ENCODE measurements at places on chromosomes 4 and X.

DNA sequence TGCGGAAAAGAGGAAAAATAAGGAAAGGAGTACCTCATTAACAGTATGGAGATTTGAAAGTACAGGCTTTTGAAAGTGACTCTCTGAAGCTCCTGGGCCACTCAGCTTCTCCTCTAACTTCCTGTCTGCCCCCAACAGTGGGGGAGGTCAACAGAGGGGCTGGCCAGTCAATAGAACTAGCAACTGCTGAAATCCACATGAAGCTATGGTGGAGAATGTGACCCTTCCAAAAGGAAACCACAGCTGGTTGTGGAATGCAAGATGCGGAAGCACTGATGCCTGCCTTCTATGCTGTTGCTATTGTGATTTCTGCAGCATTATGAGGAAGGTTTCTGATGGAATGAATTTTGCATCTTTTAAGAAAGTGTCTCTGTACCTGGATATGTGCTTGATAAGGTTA lies 2.4 kb downstream of the CORIN start:
- DNase-seq = no peak

DNA sequence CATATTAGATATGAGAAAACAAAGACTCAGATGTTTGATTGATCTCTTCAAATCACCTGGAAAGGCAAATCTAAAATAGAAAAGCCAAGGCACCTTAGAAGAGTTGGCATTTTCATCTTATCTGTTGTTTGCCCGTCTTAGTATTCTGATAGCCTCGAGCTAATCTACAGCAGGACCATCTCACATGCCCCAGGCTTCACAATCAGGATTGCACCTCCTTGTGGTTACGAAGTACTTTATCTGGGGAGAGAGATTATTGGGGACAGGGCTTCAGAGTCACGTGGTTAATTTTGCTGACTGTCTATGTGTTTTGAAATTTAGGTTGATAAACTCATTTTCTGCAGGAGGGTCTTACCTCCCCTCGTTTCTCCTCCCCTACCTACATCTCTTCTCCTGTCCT lies 313.1 kb upstream of the ANXA10 start:
- peak; percentile 67 for DNase-seq

- DNase-seq = no peak
These were observed 4.6 kb upstream of the HSPA4L start for GRCh38 chr4:127777487-127777886.

DNA sequence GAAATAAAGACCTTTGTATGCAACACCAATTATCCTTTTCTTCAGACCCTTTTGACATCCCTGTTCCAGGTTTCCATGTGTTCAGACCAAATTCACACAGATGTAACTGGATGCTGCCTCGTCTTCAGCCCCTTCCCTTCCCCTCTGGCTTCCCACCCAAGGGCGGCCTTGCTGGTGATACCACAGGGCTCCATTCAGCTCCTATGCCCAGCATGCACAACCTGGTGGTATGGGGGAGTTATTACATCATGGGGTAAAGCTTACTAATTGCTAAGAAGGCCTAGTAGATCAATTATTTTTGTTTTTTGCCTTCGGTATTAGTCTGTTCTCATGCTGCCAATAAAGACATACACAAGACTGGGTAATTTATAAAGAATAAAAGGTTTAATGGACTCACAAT lies 317.0 kb upstream of the CXXC4 start:
- DNase-seq = no peak

GRCh38 chr4:138671606-138672084 lies 343.9 kb upstream of the NOCT start:
- peak; percentile 97 for DNase-seq

- DNase-seq = peak; percentile 69
These were observed 557 bp upstream of the ARHGEF6 start for GRCh38 chrX:136781180-136781797.

DNA sequence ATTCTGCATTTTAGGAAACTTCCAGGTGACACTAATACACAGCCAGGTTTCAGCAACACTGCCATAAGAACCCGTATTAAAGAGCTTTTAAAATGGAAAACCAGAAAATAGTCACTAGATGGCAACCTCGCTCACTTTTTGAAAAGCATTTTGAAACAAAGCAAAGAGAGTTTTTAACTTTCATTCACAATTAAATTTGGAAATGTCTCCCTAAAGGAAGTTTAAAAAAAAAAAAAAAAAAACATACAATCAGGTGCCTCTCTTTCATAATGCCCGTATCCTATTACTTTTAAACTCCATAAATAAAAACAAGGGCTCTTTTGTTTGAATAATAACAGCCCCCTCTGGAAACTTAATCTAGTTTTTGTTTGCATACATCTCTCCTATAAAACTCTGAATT lies 20.3 kb downstream of the MEPE start:
- peak; percentile 78 for DNase-seq

- peak; percentile 33 for DNase-seq
These were observed 587 bp downstream of the TIMM8A start for GRCh38 chrX:101347859-101348451.

DNA sequence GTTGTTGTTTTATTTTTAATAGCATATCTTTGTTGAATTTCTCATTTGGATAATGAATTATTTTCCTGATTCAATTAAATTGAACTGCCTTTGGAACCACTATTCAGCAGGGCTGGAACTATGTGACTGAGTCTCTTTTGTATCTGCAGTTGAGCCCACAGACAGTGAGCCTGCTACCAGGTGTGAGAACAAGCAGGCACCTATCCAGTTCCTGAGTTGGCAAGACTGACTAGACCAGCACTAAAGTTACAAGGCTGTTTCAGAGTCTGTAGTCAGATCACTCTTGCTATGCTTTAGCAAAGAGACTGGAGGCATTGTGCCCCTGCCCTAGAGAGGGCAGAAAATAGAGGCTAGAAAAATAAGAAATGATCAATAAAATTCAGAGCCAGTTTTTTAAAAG lies 237.3 kb upstream of the GRID2 start:
- DNase-seq = no peak

GRCh38 chr4:165343353-165344191 lies 16.1 kb downstream of the MSMO1 start:
- peak; percentile 55 for DNase-seq

- DNase-seq = no peak
These were observed 173.8 kb downstream of the CAMK2D start for GRCh38 chr4:113587640-113588275.

- DNase-seq = no peak
These were observed 3.6 kb downstream of the DCAF4L1 start for GRCh38 chr4:41985151-41985550.

- no peak for DNase-seq
These were observed 79.9 kb downstream of the ZFX start for GRCh38 chrX:24229400-24229879.

- no peak for DNase-seq
These were observed 36.7 kb downstream of the SLC9A6 start for GRCh38 chrX:136021903-136022302.

GRCh38 chrX:152847281-152847680 lies 16.4 kb downstream of the NSDHL start:
- peak; percentile 64 for DNase-seq

DNA sequence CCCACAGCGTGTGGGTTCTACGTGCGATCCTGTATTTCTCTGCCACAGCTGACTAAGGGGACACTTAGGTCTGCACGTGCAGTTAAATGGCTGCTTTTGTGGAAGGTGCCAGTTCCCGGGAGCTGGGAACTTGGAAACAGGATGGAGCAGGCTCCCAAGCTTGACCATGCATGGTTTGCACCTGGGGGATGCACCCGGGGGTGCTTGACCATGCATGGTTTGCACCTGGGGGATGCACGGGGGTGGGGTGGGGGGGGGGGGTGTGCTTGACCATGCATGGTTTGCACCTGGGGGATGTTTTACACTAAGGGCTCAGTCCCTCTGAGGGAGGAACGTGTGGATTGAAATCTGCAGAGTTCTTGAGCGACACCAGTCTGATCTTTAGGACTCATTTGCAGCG lies 5.7 kb downstream of the WFS1 start:
- no peak for DNase-seq

DNA sequence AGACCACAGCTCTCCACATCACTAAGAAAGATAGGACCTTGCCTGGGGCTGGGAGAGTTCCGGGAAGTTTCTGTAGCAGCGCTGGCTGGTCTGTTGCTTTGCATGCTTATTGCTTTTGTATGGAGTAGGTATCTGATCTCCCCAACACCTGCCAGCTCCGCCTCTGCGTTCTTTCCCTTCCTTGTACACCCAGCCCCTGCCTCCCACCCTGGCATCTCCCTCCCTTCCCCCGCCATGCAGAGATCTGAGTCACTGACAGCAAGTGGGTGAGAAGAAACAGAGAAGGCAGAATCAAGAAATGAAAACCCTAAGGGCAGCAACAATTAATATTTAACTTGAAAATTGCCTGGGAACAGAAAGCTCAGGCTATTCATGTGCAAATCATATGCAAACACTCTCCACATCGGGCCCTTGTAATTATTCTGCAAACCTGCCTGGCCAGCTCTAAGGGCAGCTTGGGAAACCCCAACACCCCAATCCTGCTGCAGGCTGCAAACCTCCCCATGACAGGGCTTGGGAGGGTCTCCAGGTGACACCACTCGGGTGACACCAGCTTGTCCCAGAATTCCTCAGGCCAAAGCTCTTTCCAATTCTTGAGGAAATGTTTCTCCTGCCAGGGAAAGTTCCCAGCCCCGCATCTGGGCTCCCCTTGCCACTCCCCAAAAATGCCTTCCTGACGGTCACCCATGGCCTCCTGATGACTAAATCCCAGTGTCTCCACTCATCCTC lies 257.2 kb downstream of the FBXW7 start:
- DNase-seq = no peak

GRCh38 chr4:6177587-6178197 lies 22.7 kb downstream of the JAKMIP1 start:
- DNase-seq = no peak

- DNase-seq = peak; percentile 63
These were observed 673.6 kb upstream of the TENM3 start for GRCh38 chr4:181569553-181569952.

- DNase-seq = no peak
These were observed 290.2 kb downstream of the USP46 start for GRCh38 chr4:52368895-52369294.

DNA sequence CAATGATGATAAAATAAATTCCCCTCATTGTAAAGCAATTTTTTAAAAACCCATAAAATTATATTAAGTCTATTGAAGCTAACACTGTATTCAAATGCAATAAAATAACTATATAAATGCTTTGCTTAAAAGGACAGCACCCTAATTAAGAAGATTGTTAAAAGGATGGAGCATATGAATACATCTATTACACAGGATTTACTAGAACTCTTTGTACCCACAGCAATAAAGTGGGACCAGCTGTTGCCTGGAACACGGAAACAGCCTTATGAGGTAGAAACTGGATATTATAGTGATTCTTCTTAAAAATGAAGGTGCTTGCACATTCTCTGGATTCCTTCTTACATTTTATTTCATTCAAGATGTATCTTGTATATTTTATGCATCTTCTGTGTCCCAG lies 298.7 kb upstream of the KLF3 start:
- DNase-seq = no peak

DNA sequence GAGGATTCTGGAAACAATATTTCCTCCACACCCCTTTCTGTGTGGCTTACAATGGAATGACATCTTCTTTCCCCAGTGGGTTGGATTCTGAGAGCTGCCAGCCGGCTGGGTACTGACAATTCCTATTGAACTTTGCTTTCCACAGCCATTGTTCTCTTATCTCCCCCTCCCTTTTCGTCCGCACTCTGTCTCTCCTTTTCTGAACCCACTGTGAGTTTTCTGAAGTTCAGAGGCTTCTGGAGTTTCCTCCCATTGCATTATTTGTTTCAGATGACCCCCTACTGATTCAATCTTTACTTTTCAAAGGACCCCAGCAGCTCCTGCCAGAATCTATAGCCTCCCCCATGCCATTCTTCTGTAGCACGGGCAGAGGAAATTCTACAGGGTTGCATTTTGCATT lies 10.4 kb downstream of the SMPX start:
- DNase-seq = no peak

GRCh38 chr4:85777908-85778631 lies 303.1 kb downstream of the ARHGAP24 start:
- DNase-seq = peak; percentile 10

DNA sequence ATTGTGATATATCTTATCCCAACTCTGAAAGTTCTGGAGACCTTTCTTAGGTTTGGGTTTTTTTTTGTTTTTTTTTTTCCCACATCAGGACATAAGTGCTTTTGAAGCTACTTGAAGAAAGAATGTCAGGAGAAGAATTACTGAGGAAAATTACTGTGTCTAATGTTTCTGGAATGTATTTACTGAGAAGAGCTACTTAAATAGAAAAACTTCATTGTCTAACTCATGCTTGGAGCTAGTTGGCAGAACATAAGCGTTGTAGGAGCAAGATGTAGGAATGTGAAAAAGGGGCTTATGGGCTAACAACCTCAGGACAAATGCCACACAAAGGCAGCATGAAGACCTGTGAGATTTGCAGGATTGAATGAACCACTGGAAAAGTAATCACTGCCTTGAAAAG lies 166.6 kb upstream of the GLRA2 start:
- DNase-seq = no peak

DNA sequence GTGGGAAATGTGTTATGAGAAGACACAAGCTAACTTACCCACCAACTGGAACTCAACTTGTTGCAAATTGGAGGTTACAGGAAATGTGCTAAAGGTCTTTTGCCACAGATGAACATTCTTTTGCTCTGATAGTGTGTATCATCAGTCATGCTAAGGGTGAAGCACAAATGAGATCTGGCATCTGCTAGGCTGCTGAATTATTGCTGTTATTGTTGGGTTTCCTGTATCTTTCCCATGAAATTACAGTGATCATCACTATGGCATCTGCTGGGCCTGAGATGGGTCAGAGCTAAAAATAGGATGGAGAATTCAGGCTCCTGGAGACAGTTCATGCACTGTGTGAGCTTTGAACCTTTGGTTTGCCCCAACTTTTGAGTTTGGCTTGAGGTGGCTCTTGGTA lies 124.5 kb downstream of the NPNT start:
- DNase-seq = no peak

DNA sequence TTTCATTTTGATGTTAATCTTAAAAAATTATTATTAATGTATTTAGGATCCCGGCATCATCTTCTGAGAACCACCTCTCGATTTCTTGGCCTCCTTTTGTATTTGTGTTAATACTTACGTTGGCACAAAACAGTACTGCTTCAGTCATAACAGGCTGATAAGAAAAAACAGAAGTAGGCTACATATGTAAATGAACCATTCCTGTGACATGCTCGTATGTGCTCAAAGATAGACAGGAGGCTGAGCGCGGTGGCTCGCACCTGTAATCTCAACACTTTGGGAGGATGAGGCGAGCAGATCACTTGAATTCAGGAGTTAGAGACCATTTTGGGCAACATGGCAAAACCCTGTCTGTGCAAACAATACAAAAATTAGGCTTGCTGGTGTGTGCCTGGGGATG lies 109.4 kb upstream of the H2AZ1 start:
- DNase-seq = no peak

- no peak for DNase-seq
These were observed 103.0 kb downstream of the HHIP start for GRCh38 chr4:144748814-144749555.

- no peak for DNase-seq
These were observed 71.1 kb upstream of the PPP3CA start for GRCh38 chr4:101418466-101418865.
